ENCODE measurements at places on chromosomes 7 and 10.
A peak's percentile ranks its signal among the peaks of the same experiment; 100 is the strongest.

- no peak overlapping the region for H3K4me3 ChIP-seq
- no peaks in the 10 kb centered on the region for H3K27me3 ChIP-seq
- no peak overlapping the region for H3K27ac ChIP-seq
These were observed 529.4 kb downstream of the SORCS3 start for GRCh38 chr10:105170521-105170920.

GRCh38 chr10:76778914-76779795 is 858.5 kb downstream of the KCNMA1 start:
- no peaks in the 10 kb centered on the region for H3K27me3 ChIP-seq
- no peak overlapping the region for H3K27ac ChIP-seq
- DNase-seq = no peak
- no peaks in the 10 kb centered on the region for H3K36me3 ChIP-seq
- H3K4me3 ChIP-seq = no peak overlapping the region

DNA sequence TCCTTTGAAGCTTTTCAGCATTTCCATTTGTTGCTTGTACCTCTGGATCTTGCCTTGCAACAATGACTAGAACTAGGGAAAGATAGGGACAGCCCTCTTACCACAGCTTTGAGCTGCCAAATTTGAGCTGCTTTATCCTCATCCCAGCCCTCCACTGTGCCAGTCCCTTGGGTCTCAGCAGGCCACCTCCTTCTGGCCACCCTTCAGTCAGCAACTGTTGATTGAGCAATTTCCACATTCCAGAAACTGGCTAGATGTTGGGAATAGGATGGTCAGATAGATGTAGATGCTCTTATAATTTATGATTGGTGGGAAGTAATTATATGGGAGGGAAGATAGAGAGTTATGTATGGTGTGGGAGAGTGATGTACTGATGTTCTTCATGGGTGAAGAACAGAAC is 100.1 kb downstream of the ST7 start:
- peaks cover 10% of the 10 kb centered on the region for H3K4me1 ChIP-seq
- H3K27me3 ChIP-seq = no peaks in the 10 kb centered on the region
- no peak for DNase-seq
- no peak overlapping the region for H3K4me3 ChIP-seq
- no peak overlapping the region for H3K27ac ChIP-seq
- no peaks in the 10 kb centered on the region for H3K36me3 ChIP-seq

DNA sequence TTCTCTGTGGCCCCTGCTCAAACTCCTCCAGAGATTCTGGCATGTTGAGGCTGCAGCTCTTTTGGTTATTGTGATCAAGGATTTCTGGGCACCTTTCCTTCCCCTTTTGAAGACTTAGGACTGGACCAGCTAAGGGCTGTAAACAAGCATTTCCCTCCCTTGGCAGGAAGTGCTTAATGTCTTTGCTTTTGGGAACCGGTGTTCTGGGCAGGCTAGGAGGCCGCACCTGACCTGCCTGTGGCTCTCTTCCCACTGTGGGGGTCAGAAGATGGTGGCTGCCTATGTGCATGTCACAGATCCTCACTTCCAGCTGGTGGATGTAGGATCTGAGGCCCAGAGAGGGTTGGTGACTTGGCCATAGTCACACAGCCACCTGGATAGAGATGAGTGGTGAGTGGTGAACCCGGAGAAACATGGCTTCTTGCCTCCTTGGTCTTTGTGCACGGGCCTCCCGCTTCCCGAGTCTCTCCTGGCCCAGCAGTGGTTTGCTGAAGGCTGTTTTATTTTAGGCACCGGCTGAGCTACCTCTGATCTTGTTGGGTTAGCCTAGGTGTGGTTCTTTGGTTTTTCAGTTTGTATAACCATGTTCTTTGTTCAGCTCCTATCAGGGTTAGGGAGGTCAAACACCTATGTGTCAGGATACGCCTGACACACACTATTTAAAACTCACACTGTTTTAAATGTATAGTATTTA is 82.0 kb downstream of the GRK5 start:
- DNase-seq = no peak
- no peaks in the 10 kb centered on the region for H3K27me3 ChIP-seq
- no peaks in the 10 kb centered on the region for H3K36me3 ChIP-seq
- no peak overlapping the region for H3K4me3 ChIP-seq
- H3K27ac ChIP-seq = peak overlapping the region; percentile 61
- peaks cover 84% of the 10 kb centered on the region for H3K4me1 ChIP-seq

DNA sequence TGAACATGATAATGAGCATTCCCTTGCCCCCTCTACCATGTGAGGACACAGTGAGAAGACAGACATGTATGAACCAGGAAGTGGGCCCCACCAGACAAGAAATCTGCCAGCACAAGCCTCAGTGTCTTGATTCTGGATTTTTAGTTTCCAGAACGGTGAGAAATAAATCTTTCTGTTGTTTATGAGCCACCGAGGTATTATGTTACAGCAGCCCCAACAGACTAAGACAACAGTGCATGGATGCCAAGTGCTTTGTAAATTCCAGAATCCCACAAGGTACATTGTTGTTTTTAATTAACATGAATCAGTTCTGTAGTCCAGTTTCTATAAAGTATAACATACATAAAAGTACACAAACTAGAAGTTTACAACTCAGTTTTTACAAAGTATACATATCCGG is 162.2 kb downstream of the ARHGAP21 start:
- no peaks in the 10 kb centered on the region for H3K36me3 ChIP-seq
- H3K4me1 ChIP-seq = no peaks in the 10 kb centered on the region
- no peak overlapping the region for H3K4me3 ChIP-seq
- H3K27me3 ChIP-seq = no peaks in the 10 kb centered on the region

Data from tibial artery (tissue), 4 donors.